ENCODE measurements at places on chromosomes 5 and 9. TPM values are rescaled to one million over a fixed set of nuclear protein-coding genes. Genes with fewer than 3 reads are reported as not detected.

The CATSPER3 gene
- 0.86 TPM for total RNA-seq

The SLC4A9 gene
- total RNA-seq, result 0.10 TPM

The C5orf58 gene
- total RNA-seq, result not detected

The ACOT12 gene
- total RNA-seq, result 51.6 TPM

The DAP gene
- total RNA-seq, result 129 TPM

The SOX30 gene
- not detected for total RNA-seq

The IFNK gene
- not detected for total RNA-seq

The TRAF1 gene
- 3.0 TPM for total RNA-seq

The TMEM215 gene
- total RNA-seq, result not detected

The TMOD1 gene
- 10.6 TPM for total RNA-seq

The EGFL7 gene
- 42.3 TPM for total RNA-seq

The SLIT3 gene
- 0.75 TPM for total RNA-seq

The EFNA5 gene
- total RNA-seq, result 0.60 TPM

The SPARC gene
- total RNA-seq, result 90.7 TPM

The MAMDC4 gene
- total RNA-seq, result 28.6 TPM

The AQP7 gene
- 30.7 TPM for total RNA-seq

The TESK1 gene
- 15.6 TPM for total RNA-seq

The PTGR1 gene
- 526 TPM for total RNA-seq

The MAML1 gene
- 7.3 TPM for total RNA-seq

The MED22 gene
- total RNA-seq, result 10.3 TPM

The C5orf63 gene
- 4.2 TPM for total RNA-seq

The SEMA4D gene
- 3.9 TPM for total RNA-seq

The CAMK4 gene
- total RNA-seq, result 2.7 TPM

The LIX1 gene
- total RNA-seq, result not detected

The N4BP3 gene
- total RNA-seq, result 0.13 TPM

The SLC6A18 gene
- total RNA-seq, result not detected

All from left lobe of liver (tissue), 2 donors.